ENCODE measurements at places on chromosomes 7 and 10.

- no peak for DNase-seq
Observed at GRCh38 chr10:35447693-35448407, 111.5 kb downstream of the CCNY start.

DNA sequence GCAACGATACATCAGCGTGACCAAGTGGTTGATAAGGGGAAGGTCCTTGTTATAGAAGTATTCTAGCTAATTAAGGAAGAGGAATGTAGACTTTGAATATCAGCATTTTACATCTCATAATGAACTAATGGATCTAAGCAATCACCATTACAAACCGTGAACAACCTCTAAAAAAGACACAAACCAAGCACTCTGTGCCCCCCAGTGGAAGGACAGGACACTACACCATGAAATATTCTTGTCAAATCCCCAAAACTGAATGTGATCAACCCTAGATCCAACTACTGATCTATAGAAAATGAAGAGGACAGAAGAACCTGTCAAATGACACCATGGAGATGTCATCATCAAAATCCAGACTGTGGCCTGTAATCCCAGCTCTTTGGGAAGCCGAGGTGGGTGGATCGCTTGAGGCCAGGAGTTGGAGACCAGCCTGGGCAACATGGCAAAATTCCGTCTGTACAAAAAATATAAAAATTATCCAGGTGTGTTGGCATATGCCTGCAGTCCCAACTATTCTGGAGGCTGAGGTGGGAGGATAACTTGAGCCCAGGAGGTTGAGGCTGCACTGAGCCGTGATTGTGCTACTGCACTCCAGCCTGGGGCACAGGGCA lies 111.3 kb upstream of the CARD11 start:
- peak; percentile 9 for DNase-seq

- DNase-seq: no peak
Observed at GRCh38 chr10:12583891-12584595, 234.7 kb downstream of the CAMK1D start.

DNA sequence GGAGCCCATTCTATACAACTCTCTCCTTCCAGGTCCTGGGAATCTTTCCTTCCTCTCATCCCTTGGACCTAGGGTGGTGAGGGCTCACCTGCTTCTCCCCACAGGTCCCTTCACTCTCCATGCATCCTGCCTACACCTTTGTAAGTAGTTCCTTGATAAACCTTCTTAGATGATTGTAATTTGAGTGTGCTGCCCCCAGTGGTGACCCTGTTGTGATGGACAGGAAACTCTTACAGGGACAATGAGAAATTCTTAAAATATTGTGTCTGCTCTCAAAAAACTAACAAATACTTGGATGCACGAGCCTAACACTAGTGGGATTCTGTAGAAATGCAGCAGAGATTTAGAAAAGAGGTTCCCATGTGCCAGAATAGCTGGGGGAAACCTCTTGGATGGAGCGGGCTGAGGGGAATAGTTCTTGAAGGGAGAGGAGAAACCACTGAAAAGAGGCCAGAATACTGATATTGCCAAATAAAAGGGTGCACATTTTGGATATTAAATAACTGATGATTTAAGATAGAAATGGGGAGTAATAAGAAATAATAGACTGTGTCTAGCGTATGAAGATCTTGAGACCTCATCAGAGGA lies 6.7 kb upstream of the PAXIP1 start:
- no peak for DNase-seq

- DNase-seq: no peak
Observed at GRCh38 chr7:33589911-33590310, 315.4 kb upstream of the BMPER start.

- DNase-seq: no peak
Observed at GRCh38 chr7:140650367-140650766, 9.8 kb upstream of the DENND2A start.

- no peak for DNase-seq
Observed at GRCh38 chr7:41624818-41625217, 78.1 kb downstream of the INHBA start.

GRCh38 chr10:43905512-43906236 lies 257.0 kb upstream of the ZNF32 start:
- no peak for DNase-seq

- peak; percentile 21 for DNase-seq
Observed at GRCh38 chr10:97914837-97915211, 65.2 kb downstream of the GOLGA7B start.

GRCh38 chr10:90352288-90352687 lies 505.6 kb downstream of the HTR7 start:
- no peak for DNase-seq

GRCh38 chr7:78768859-78769258 lies 684.6 kb downstream of the MAGI2 start:
- DNase-seq: no peak

- no peak for DNase-seq
Observed at GRCh38 chr7:129169171-129169671, 19.2 kb upstream of the SMO start.
